Activated CD4-positive, alpha-beta T cell treated with anti-CD3 and anti-CD28 coated beads, Interleukin-2, amount 10 ng/mL, durations not matched to agents 24 days and 14 days (primary cell): ENCODE measurements at places on chromosomes 1 and 21.

- no peak overlapping the region for H3K27ac ChIP-seq
- H3K27me3 ChIP-seq: peaks cover 2% of the 10 kb centered on the region
- H3K36me3 ChIP-seq: no peaks in the 10 kb centered on the region
- DNase-seq: no peak
These were observed 8.0 kb upstream of the DISP3 start for GRCh38 chr1:11470912-11471311.

GRCh38 chr21:38133240-38133639 lies 123.6 kb upstream of the KCNJ15 start:
- peaks cover 17% of the 10 kb centered on the region for H3K27me3 ChIP-seq
- no peaks in the 10 kb centered on the region for H3K36me3 ChIP-seq
- H3K4me1 ChIP-seq: no peaks in the 10 kb centered on the region

DNA sequence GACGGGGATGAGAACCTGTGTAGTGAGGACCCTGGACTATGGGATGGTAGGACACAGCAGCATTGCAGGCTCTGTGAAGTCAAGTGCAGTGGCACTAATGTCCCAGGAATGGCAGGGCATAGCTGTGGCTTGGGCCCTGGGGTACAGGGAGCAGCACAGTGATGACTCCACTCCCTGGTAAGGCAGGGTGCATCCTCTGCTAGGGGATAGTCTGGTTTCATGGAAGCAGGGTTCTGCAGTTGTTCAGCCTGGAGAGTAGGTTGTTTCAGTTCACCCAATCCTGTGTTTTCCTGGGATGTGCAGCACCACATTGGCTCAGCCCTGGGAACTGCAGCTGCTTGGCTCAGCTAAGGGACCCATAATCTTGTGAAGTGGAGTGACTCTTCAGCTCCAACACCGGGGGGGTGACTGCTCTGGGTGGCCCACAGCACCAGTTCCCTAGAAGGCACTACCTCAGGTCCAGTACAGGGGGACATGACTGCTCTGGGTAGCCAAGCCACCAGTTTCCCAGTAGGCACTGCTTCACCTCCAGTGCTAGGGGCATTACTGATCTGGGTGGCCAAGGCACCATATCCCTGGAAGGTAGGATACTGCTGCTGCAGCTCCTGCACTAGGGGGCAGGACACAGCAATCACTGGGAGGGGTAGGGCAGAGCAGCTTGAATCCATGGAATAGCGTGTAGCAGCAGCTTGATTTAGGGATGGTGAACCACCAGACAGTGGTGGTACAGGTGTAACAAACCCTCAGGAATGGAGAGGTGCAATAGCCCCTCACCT lies 15.3 kb upstream of the C1orf185 start:
- H3K27me3 ChIP-seq: peaks cover 32% of the 10 kb centered on the region
- no peak overlapping the region for H3K27ac ChIP-seq

- no peaks in the 10 kb centered on the region for H3K4me1 ChIP-seq
- no peak overlapping the region for H3K4me3 ChIP-seq
- DNase-seq: no peak
- H3K27ac ChIP-seq: no peak overlapping the region
- H3K27me3 ChIP-seq: no peaks in the 10 kb centered on the region
These were observed 73.4 kb downstream of the RABGAP1L start for GRCh38 chr1:174232761-174233160.

- H3K36me3 ChIP-seq: peaks cover 6% of the 10 kb centered on the region
- no peaks in the 10 kb centered on the region for H3K27me3 ChIP-seq
- no peak overlapping the region for H3K27ac ChIP-seq
- no peaks in the 10 kb centered on the region for H3K4me1 ChIP-seq
These were observed 17.8 kb upstream of the PGM1 start for GRCh38 chr1:63575340-63575826.
